ENCODE measurements at places on chromosomes 6 and 20. TPM values are rescaled to one million over a fixed set of nuclear protein-coding genes. Genes with fewer than 3 reads are reported as not detected.

GGTLC1 gene
- total RNA-seq = not detected

PACRG gene
- total RNA-seq = 0.32 TPM

FAM83B gene
- 29.2 TPM for total RNA-seq

ANKEF1 gene
- 4.7 TPM for total RNA-seq

DDR1 gene
- total RNA-seq = 94.4 TPM

TSBP1 gene
- not detected for total RNA-seq

L3MBTL3 gene
- total RNA-seq = 20.1 TPM

KCNK15 gene
- total RNA-seq = 0.92 TPM

COL10A1 gene
- total RNA-seq = 0.07 TPM

STMND1 gene
- 0.27 TPM for total RNA-seq

TEAD3 gene
- total RNA-seq = 20.4 TPM

SH3BGRL2 gene
- 63.6 TPM for total RNA-seq

DNA sequence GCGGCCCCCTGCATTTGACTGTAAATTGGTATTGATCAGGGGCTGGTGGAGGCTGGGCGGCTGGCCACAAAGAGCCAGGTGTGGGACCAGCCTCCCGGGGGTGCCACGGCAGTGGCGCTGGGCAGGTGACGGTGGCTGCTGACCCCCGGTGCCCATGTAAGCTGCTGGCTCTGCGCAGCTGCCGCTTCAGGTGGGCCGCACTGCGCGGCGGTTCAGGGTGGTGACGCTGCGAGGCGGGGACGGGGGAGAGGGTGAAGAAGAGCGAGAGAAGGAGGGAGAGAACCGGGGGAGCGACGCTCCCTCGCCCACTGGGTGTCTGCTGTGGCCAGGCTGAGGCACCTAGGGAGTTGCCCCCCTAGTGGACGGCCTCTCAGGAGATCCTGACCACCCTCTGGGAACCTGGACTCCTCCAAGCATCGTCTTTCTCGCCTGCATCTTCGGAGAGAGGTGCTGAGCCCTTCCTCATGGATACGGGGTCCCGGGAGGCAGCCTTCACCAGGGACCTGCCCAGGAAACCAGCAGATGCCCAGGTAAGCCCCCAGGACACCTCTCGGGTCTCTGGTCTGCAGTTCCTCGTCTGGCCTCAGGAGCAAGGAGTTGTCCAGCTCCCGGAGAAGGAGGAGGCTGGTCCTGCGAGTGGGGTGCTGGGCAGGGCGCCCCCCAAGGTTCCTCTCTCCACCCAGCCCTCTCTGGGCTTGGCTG lies 77.5 kb upstream of the GATA5 start:
- peaks cover 17% of the 10 kb centered on the region for H3K4me1 ChIP-seq
- H3K27ac ChIP-seq = no peak overlapping the region

DNA sequence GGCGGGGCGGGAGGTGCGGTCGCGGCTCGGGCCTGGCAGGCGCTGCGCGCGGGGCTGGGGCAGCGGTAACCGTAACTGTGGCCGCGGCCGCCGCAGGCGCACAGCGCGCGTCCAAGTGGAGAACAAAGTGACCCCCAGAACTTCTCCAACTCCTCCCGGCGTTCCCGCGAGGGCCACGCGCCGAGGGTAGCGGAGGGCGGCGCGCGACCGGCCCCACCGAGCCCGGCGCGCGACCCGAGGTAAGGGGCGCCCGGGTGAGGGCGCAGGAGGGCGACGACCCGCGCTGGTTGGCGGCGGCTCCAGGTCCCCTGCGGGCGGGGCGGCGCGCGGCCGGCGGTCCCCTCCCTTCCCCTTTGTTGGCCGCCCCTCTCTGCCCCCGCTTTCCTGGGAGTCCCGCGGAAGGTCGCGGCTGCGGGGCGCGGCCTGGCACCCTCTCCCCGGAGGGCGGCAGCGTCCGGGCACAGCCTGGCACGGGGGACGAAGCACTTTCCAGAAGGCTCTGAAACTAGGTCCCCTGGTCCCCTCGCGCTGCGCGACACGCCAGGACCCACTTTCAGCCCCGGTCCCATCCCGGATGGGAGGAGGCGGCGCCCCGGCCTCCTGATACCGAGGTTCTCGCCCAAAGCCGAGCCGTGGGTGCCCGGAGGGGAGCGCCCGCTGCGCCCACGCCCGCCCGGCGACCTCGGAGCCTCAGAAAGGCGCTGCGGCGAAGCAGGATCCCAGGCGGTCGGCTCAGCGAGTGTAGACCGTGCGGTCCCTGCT lies at the start of gene TIAM2:
Gene TIAM2 (plus strand): TSS at position 62 of the 762 bp plus-strand sequence. CDS start 133,909 bp downstream, outside the sequence.
- no peaks in the 10 kb centered on the region for H3K36me3 ChIP-seq
- peak; percentile 68 for DNase-seq
- peak within 1 kb of the TSS; percentile 10 for H3K27ac ChIP-seq
- H3K27me3 ChIP-seq = no peaks in the 10 kb centered on the region
- H3K4me3 ChIP-seq = peak within 1 kb of the TSS; percentile 98

DNA sequence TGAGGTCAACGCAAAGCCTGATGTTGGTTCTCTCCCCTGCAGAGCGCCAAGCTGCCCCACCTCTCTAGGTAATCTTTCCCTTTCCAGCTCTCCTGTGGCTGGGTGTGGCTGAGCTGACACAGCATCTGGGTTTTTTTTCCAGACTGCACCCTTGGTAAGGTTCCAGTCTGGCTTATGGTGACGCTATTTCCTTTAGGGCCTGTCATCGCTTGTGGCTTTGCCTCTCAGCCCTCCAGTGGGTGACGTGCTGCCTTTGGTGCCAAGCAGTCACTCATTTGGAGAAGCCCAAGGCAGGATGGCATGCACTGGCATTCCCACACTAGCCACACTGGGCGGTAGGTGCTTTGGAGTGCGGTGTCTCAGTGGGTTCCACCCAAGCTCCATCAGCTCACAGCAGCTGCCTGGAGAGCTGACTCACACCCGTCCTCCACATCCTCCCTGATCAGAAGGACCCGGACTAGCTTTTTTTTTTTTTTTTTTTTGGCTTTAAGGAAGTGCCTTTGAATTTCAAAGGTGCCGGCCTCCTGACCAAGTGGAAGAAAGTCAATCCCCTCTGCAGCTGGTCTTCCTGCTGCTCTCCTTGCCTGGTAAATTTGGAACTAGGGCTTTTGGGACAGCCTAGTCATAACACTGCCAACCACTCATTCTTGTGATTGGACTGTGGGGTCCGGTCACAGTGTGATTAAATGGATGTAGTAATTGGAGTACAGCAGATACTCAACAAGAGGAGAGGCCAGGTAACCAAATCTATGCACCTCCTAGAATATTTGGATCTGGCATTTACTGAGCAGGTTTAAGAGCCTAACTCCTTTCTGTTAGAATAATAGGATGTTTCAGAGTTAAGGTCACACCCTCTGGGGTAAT lies 153.6 kb downstream of the CD83 start:
- no peaks in the 10 kb centered on the region for H3K4me1 ChIP-seq
- no peak overlapping the region for H3K4me3 ChIP-seq
- H3K27me3 ChIP-seq = no peaks in the 10 kb centered on the region
- no peak overlapping the region for H3K27ac ChIP-seq
- no peak for DNase-seq

DNA sequence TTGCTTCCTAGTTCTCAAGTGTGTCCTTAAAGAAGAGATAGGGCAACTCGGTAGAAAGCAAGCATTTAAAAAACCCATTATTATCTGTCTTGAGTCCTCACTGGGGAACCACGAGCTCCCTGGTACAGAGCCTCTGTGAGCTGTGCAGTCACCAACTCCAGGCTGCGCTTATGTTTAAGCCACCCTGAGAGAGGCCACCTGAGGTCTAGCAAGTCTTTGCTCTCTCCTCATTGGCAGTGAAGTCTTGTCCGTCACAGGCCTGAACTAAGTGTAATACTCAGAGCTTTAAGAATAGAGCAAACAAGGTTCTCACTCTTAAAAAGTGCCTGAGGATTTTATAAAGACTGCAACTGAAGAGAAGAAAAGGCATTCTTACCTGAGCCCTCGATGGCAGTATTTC lies 3.9 kb upstream of the CLDN20 start:
- no peak overlapping the region for H3K27ac ChIP-seq
- H3K4me3 ChIP-seq = no peak overlapping the region
- no peaks in the 10 kb centered on the region for H3K36me3 ChIP-seq
- H3K4me1 ChIP-seq = no peaks in the 10 kb centered on the region

GRCh38 chr20:34581341-34582184 lies 23.0 kb downstream of the MAP1LC3A start:
- peak overlapping the region; percentile 74 for H3K27ac ChIP-seq
- no peak overlapping the region for H3K4me3 ChIP-seq
- DNase-seq = peak; percentile 49
- no peaks in the 10 kb centered on the region for H3K27me3 ChIP-seq

DNA sequence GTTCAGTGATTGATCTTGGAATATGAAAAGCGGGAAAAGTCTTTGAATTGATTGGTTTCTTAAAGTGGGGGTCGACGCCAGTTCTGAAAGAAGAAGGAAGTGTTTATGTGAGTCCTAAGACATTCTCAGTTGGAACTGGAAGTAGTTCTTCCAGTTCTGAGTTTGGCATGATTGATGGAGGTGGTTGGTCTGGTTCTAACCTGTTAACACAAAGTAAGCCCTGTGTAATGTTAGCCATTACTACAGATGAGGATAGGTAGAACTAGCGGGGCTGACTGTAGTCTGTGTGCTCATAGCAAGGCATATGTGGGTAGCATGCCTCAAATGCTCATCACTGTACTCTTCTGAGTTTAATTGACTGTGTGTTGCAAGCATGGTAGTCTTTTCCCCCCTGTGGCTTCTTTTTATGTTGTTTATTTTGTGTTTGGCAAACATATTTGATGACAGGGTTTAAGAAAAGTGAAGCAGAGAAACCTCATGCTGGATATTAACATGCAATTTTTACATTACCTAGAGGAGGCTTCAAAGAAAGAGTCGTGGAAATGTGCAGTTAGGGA lies 24.9 kb downstream of the CITED2 start:
- DNase-seq = no peak
- no peaks in the 10 kb centered on the region for H3K36me3 ChIP-seq
- no peaks in the 10 kb centered on the region for H3K27me3 ChIP-seq
- no peak overlapping the region for H3K27ac ChIP-seq
- H3K4me3 ChIP-seq = no peak overlapping the region
- H3K4me1 ChIP-seq = no peaks in the 10 kb centered on the region

DNA sequence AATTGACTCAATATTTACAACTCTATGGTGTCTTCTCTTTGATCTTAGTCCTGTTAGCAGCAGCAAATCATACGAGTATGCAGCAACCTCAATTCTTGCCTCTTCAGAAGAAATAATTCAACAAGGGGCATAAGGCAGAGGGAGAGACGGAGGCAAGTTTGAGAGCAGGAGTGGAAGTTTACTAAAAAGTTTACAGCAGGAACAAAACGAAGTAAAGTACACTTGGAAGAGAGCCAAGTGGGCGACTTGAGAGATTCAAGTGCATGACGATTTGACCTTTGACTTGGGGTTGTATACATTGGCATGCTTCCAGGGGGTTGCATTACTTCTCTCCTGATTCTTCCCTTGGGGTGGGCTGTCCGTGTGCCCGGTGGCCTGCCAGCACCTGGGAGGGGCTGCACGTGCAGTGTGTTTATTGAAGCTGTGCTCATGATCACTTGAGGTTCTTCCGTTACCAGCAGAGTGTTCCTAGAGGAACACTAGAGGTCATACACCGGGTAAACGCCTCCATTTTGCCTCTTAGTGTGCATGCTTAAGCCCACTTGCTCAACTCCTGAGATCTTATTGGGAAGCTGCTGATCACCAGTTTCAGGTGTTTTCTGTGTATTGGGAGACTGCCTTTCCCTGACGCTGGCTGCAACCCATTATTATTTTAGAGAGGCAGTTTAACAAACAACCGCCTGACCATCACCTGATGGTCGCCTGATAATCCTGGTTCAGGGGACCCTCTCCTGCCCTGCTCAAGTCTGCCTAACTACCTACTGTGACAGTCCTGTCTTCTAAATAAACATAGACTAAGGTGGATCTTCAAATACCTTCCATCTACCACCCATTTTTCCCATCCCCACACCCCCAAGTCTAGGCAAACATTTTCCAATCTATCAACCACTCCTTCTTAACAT lies 172.4 kb upstream of the MYLIP start:
- H3K36me3 ChIP-seq = no peaks in the 10 kb centered on the region
- no peaks in the 10 kb centered on the region for H3K27me3 ChIP-seq
- H3K4me3 ChIP-seq = no peak overlapping the region
- peak; percentile 70 for DNase-seq

GRCh38 chr20:46111028-46111835 lies 6.9 kb upstream of the CD40 start:
- H3K4me3 ChIP-seq = no peak overlapping the region
- peaks cover 69% of the 10 kb centered on the region for H3K27me3 ChIP-seq
- H3K27ac ChIP-seq = no peak overlapping the region
- H3K4me1 ChIP-seq = no peaks in the 10 kb centered on the region
- no peak for DNase-seq
- no peaks in the 10 kb centered on the region for H3K36me3 ChIP-seq

- no peaks in the 10 kb centered on the region for H3K27me3 ChIP-seq
- no peak overlapping the region for H3K27ac ChIP-seq
- H3K4me1 ChIP-seq = peaks cover 13% of the 10 kb centered on the region
Observed at GRCh38 chr20:58277578-58278472, 31.7 kb upstream of the RAB22A start.

DNA sequence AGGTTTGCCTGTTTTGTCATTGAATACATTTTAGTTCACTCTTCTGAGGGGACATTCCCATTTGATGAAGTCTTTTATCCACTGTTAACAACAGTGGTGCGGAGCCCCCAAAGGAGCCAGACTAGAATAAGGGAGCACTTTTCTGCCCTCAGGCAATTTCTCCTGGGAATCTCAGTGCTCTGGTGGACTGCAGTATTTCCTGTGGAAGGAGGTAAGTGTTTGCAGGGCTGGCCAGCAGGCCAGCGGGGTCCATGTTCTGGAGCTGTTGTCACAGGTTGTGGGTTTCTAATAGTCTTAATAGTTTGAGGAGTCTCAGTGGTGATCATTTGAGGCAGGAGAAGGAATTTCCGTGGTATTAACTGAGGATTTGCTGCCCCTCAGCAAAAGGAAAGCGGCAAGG lies 83.5 kb downstream of the ASXL1 start:
- peak overlapping the region; percentile 5 for H3K27ac ChIP-seq
- no peak overlapping the region for H3K4me3 ChIP-seq
- H3K4me1 ChIP-seq = peaks cover 21% of the 10 kb centered on the region
- no peaks in the 10 kb centered on the region for H3K36me3 ChIP-seq
- no peak for DNase-seq

GRCh38 chr20:61440548-61441055 lies 188.5 kb downstream of the CDH4 start:
- no peak overlapping the region for H3K4me3 ChIP-seq
- no peak for DNase-seq
- no peaks in the 10 kb centered on the region for H3K4me1 ChIP-seq
- H3K36me3 ChIP-seq = no peaks in the 10 kb centered on the region

- no peak overlapping the region for H3K4me3 ChIP-seq
- H3K27me3 ChIP-seq = no peaks in the 10 kb centered on the region
- no peaks in the 10 kb centered on the region for H3K36me3 ChIP-seq
- no peak for DNase-seq
Observed at GRCh38 chr6:45822246-45822812, 193.3 kb downstream of the CLIC5 start.

DNA sequence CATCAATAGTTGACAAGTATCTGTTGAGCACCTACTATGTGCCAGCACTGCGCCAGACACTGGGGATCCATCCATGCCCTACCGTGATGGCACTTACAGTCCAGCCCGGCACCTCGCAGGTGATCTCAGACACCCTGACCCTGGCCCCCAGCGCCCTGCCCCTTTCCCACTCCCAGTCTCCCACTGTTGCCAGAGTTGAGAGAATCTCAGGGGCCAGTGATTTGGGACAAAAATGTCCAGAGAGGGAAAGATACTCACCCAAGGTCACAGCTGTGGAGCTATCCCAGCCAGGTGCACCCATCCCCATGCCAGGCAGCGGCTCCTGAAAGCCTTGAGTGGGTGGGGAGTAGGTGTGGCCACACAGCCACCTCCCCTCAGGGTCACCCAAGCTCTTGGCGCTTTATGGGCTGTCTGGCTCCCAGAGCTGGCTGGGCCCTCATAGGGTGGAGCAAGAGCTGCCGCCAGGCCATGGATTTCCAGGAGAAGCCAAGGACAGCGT lies 3.3 kb downstream of the PI16 start:
- no peak overlapping the region for H3K4me3 ChIP-seq
- H3K27me3 ChIP-seq = no peaks in the 10 kb centered on the region
- no peaks in the 10 kb centered on the region for H3K36me3 ChIP-seq
- no peak for DNase-seq

Measured in hepatocyte (in vitro differentiated cells).